Thymus (tissue), 14 donors: ENCODE measurements at places on chromosomes 7 and 10.

DNA sequence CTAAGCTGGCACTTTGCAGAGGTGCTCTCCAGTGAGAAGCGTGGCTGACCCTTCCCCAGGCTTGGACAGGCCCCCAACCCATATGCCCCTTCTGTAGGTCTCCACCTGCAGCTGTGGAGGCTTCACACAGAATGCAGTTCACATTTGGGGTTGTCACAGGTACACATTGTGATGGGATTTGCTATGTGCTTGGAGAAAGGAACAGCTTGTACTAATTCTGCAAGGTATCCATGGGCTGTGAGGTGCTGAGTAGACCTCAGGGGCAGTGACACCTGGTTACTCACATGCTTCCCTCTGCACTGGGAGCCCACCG lies 188.9 kb downstream of the CXCL12 start:
- no peak for DNase-seq

DNA sequence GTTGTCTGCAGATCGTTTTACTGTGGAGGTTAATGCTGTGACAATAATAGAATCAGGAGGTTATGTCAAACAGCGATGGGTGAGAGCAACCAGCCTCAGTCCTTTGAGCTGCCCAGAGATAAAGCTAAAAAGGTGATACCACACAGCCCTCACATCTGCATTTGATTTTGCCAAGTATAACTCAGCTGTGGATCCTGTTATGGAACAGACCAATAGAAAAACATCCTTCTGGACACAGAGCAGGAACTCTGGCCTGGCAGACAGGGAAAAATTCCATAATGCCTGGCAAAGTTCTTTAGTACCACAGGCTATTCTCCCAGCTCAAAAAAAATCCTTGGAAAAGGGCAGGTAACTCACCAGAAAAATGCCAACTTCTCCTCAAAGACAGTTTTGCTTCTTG lies 87.1 kb upstream of the PDLIM1 start:
- DNase-seq: no peak

GRCh38 chr10:78619896-78620295 lies 448.9 kb upstream of the ZMIZ1 start:
- DNase-seq: no peak

DNA sequence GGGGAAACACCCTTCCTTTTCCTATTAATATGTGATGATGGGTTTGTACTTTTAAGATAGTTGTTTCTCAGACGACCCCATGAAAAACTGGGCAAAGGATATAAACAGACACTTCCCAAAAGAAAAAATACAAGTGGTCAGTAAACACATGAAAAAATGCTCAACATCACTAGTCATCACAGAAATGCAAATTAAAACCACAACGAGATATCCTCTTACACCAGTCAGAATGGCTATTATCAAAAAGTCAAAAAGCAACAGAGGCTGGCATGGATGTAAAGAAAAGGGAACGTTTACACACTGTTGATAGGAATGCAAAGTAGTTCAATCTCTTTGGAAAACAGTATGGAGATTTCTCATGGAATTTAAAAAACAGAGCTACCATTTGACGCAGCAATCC lies 111.4 kb upstream of the ZEB1 start:
- DNase-seq: no peak

- DNase-seq: no peak
Measured at GRCh38 chr10:99941942-99942820, 67.6 kb downstream of the DNMBP start.

DNA sequence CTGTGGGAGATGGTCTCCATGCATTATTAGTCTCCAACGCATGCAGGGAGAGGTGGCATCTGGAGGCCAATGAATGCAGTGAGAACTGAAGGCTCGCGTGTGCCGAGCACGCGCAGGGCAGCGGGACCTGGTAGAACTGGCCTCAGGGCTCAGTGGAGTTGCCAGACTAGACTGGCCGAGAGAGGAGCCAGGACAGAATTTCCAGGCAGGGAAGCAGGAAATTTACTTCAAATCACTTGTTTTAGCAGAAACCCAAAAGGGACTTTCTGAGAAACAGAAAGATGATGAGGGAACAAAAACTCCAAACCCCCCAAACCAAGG lies 311.0 kb upstream of the IMMP2L start:
- DNase-seq: no peak

GRCh38 chr10:122171302-122172075 lies 99.6 kb upstream of the BTBD16 start:
- DNase-seq: no peak

- no peak for DNase-seq
Measured at GRCh38 chr7:47557317-47557693, 24.6 kb downstream of the TNS3 start.

DNA sequence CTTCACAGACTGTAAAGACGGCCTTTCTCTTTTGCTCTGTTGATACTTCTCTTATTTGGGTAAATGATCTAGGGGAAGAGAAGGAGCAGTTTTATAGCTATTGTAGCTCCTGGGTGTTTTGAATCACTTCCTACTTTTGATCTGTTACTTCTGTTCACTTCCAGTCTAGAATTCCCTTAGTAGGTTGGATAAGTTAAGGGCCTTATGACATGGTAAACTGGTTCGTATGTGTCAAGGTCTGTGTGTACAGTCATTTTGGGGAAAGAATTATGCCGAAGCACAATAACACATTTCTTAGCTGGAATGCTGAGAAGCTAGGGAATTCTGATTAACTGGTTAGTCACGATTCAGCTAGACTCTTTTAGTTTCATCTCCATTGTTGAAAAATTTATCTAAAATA lies 8.1 kb downstream of the DENND10 start:
- DNase-seq: no peak

DNA sequence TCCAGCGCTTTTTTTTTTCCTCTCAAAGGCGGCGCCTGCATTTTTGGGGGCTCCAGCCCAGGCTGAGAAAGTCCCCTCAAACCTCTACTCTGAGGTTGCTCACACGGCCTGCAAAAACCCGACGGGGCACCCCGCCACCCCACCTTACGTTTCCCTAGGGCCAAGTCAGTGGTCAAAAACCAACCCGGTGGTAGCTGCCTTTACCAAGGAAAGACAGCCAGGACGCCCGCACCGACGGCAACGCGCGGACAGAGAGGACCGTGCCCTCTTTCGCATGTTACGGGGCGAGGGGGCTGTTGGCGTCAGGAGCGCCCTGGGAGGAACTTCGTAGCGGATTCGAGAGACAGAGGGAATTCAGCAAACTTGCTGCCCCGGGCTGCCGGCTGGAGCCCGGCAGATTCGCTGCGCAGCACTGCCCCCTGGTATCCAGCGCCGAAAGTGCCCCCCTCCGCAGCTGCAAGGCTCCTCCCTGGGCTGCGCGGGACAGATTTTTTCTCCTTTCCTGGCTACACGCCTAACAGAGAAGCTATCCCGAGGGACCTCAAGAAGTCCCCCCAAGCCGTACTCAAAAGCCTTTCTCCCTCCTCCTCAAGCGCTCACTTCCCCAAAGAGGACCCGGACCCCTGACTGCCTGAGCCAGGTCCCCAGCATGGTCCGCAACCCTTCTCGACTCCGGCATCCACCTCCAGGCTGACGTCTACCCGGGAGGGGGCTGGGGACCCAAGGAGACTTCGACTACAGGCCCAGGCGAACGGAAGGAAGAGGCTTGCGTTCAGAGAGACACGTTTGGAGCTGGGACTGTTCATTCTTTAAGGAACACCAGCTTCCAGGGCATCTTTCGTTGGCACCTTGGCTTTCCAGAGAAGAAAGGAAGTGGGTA lies 27.7 kb upstream of the VAX1 start:
- DNase-seq: no peak

DNA sequence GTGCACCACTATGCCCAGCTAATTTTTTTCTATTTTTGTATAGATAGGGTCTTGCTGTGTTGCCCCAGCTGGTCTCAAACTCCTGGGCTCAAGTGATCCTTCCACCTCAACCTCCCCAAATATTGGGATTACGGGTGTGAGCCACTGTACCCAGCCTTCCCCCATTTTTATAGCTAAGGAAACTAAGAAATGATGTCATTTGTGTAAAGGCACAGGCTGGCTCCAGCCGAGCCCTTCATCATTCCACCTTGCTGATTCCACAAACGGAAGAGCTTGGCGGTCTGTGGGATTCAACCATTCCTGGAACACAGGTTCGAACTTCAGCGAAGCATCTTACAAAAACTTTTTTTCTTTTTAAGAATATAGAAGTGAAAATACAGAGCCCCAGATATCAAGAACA lies 14.4 kb downstream of the SMURF1 start:
- DNase-seq: no peak

- no peak for DNase-seq
Measured at GRCh38 chr10:110357252-110357780, 52.6 kb upstream of the SMNDC1 start.
